GM23248 (cell line): ENCODE measurements at places on chromosomes 6 and 20. TPM values are rescaled to one million over a fixed set of nuclear protein-coding genes. Genes with fewer than 3 reads are reported as not detected.

GRCh38 chr20:45138561-45139300 is 14.5 kb upstream of the WFDC12 start:
- DNase-seq = peak; percentile 43

DNA sequence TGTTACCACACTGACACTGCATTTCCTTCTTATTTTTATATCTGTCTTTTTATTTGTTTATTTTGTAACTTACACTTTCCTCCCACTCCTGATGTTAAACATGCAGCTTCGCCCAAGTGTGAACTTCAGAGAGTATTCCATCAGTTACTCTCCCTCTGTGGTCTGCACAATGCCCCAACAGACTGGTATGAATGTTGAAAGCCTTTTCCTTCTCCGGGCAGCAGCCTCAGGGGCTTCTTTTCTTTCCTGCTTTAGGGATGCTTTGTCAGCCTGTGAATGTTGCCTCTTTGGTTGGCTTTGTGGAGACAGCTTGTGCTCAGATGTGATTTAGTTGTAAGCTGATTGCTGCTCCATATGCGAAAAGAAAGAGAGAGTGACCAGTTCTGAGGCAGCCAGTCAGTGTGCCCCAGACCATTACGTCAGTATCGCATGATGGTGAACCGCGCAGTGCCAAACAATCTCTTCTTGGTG is 44.0 kb downstream of the SMPDL3A start:
- no peak for DNase-seq

- DNase-seq = no peak
Measured at GRCh38 chr20:46304361-46304760, 3.9 kb downstream of the CDH22 start.

DNA sequence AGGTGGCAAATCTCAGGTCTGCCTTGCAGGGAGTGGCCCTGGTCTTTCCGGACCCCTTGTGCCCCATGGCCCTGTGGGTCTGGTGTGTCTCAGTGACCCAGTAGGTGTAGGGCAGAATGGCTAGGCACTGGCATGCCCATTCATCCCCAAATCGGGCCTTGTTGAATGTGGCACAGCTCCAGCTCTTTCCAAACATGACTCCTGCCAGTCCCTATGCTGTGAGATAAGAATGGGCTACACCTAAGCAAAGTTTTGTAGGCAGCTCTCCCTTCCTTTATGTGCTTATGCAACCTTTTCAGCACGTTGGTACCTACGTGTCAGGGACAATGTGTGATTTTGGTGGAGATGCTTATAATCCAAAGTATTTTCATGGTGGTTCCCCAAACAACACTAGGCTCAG is 33.9 kb downstream of the FOXO3 start:
- no peak for DNase-seq

DNA sequence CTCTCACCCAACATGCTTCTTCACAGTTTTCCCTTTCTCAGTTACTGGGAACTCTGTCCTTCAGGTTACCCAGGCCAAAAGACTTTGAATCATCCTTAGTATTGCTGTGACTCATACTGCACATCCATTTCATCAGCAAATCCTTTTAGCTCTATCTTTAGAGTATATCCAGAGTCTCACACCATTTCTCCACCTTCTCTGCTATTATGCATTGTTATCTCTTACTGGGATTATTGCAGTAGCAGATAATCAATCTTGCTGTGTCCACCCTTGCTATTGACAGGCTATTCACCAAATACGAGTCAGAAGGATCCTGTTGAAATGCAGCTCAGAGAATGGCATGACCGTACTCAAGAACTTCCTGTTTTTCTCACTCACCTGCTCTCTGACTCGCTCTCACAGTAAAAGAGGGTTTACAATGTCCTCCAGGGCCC is 57.3 kb downstream of the BCKDHB start:
- DNase-seq = peak; percentile 91

DNA sequence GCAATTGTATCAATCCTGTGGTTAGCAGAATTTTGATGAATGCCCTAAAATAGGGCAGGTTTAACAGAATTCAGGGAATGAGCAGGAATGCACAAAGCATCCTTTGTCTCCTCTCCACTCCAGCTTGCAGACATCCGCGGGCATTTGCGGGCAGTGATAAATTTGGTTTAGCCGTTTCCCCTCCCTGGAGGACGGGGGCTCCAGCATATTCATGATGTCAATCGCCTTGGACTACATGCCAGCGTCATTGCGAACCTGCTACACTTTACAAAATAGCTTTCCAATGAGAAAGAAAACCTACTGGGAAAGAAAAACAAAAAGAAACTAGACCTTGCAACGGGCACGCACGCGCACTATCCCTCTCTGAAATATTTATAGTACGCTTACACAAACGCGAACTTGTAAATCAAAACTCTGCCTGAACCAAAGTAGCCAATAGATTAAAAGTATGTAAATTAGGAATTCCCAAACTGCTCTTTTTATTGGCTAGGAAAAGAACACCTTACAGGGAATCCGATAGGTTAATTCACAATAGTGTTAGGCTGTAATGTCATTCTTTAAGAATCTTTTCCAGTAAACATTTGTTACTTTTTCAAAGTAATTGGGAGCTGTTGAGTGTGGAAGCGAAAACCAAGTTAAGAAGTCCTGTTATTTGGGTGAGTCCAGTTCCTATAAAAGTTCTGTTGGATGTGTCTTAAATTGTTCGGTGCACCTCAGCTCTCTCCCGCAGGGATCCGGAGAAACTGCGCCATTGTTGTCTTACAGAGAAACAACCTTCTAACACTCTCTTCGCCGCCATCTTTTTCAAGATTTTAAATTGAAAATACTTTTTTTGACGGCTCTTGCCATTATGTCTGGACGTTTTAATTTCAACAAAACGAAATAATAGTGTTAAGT is 136.7 kb downstream of the HFE start:
- DNase-seq = peak; percentile 86

- peak; percentile 29 for DNase-seq
Measured at GRCh38 chr20:45032781-45033180, 66.5 kb downstream of the STK4 start.

The TCP11 gene
- not detected in 2 replicates for total RNA-seq

The LY6G6D gene
- not detected in 2 replicates for total RNA-seq

The MCHR2 gene
- total RNA-seq = not detected in 2 replicates

The GRM1 gene
- total RNA-seq = not detected in 2 replicates

The SIM1 gene
- 1.6 and 4.9 TPM in 2 replicates for total RNA-seq
